Thymus (tissue), 14 donors: ENCODE measurements at places on chromosomes 7 and 10. TPM values are rescaled to one million over a fixed set of nuclear protein-coding genes. Genes with fewer than 3 reads are reported as not detected.

The CLCN1 gene
- 0.57 TPM for polyA plus RNA-seq

The LRRC18 gene
- 0.07 TPM for polyA plus RNA-seq

The FBXO24 gene
- polyA plus RNA-seq, result 1.3 TPM

The PHKG1 gene
- polyA plus RNA-seq, result 1.7 TPM

The SPDYE6 gene
- polyA plus RNA-seq, result 0.16 TPM

The FANK1 gene
- polyA plus RNA-seq, result 14.1 TPM

The TRIM50 gene
- 0.21 TPM for polyA plus RNA-seq

The ZNF727 gene
- polyA plus RNA-seq, result 0.05 TPM

The CYP3A7 gene
- 11.4 TPM for polyA plus RNA-seq

The TRPV5 gene
- polyA plus RNA-seq, result 0.02 TPM

The SPDYE1 gene
- not detected for polyA plus RNA-seq

The DYNC1I1 gene
- 6.3 TPM for polyA plus RNA-seq

The TMEM106B gene
- polyA plus RNA-seq, result 12.5 TPM

The DYDC2 gene
- polyA plus RNA-seq, result 0.52 TPM

The DIP2C gene
- 3.4 TPM for polyA plus RNA-seq

DNA sequence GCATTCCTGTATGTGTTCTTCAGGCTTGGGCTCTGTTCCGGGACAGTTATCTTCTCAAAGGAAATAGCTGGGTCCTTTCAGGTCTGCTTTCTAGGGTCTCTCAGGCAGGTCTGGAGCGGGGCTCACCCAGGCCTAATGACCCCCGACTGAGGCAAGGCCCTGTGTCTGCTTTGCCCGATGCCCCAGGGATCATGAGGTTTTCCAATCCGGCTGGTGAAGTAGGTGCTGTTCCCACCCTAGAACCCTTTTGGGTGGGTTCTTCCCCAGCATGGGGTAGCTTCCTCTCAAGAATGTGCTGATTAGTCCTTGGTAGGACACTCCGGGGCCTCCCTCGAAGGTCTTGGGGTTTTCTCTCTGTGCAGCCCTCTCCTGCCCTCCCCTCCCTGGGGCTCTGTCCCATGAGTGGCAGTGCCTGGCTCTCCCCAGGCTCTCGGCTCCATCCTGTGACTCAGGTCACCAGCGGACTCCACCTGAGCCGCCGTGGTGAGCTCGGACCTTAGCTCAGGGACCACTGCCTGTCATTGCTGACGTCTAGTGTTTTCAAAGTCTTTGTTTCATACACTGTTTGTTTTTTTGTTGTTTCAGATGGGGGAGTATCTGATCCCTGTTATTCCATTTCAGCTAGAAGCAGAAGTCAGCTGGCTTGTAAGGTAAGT is 71.0 kb upstream of the NKX6-2 start:
- H3K27me3 ChIP-seq, result no peaks in the 10 kb centered on the region
- H3K4me3 ChIP-seq, result no peak overlapping the region
- no peak for DNase-seq
- H3K36me3 ChIP-seq, result no peaks in the 10 kb centered on the region
- H3K27ac ChIP-seq, result peak overlapping the region; percentile 11

DNA sequence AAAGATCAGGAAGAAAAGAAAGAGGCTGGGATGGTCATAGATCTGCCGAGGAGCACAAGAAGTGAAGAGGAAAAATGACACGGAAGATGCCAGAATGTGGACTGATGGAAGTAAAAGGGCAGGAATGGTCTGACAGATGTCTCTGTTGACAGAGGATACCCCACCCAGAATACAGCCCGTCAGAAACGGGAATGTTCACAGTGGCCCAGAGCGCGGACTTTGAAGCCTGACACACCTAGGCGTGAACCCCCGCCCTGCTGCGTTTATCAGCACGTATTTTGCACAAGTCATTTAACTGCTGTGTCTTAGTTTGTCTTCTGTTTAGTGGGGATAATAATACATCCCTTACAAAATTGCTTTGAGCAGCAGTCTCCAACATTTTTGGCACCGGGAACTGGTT is 27.1 kb downstream of the AKR1B1 start:
- DNase-seq, result no peak
- H3K27me3 ChIP-seq, result no peaks in the 10 kb centered on the region
- peaks cover 8% of the 10 kb centered on the region for H3K4me1 ChIP-seq
- no peak overlapping the region for H3K4me3 ChIP-seq
- no peaks in the 10 kb centered on the region for H3K36me3 ChIP-seq

DNA sequence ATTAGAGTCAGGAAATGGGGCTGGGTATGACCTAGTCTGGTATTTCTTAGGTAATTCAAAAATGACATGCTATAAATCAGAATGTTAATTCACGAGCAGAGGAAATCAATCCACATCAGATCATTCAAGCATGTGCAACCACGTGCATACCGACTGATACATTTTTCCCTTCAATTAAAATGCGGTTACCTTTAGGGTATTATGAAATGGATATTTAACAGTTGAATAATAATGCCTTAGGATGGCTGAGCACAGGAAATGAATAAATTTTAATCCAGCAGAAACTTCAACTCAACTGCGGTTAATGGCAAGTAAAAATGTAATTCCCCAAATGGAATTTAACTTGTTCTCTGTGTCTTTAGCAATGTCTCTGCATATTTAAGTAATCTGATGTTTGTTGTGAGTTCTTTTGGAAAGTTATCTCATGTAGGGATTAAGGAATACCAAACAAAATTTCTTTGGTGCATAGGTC is 9.2 kb downstream of the CPA2 start:
- no peaks in the 10 kb centered on the region for H3K36me3 ChIP-seq
- H3K27ac ChIP-seq, result no peak overlapping the region
- no peak overlapping the region for H3K4me3 ChIP-seq
- H3K27me3 ChIP-seq, result no peaks in the 10 kb centered on the region
- H3K4me1 ChIP-seq, result no peaks in the 10 kb centered on the region

GRCh38 chr7:134879815-134880475 is 100.5 kb downstream of the CALD1 start:
- H3K4me1 ChIP-seq, result no peaks in the 10 kb centered on the region
- no peak for DNase-seq
- H3K27ac ChIP-seq, result no peak overlapping the region

- no peak for DNase-seq
- no peak overlapping the region for H3K27ac ChIP-seq
- H3K27me3 ChIP-seq, result no peaks in the 10 kb centered on the region
- no peaks in the 10 kb centered on the region for H3K4me1 ChIP-seq
- no peak overlapping the region for H3K4me3 ChIP-seq
These were observed 791.7 kb downstream of the REEP3 start for GRCh38 chr10:64312876-64313275.

DNA sequence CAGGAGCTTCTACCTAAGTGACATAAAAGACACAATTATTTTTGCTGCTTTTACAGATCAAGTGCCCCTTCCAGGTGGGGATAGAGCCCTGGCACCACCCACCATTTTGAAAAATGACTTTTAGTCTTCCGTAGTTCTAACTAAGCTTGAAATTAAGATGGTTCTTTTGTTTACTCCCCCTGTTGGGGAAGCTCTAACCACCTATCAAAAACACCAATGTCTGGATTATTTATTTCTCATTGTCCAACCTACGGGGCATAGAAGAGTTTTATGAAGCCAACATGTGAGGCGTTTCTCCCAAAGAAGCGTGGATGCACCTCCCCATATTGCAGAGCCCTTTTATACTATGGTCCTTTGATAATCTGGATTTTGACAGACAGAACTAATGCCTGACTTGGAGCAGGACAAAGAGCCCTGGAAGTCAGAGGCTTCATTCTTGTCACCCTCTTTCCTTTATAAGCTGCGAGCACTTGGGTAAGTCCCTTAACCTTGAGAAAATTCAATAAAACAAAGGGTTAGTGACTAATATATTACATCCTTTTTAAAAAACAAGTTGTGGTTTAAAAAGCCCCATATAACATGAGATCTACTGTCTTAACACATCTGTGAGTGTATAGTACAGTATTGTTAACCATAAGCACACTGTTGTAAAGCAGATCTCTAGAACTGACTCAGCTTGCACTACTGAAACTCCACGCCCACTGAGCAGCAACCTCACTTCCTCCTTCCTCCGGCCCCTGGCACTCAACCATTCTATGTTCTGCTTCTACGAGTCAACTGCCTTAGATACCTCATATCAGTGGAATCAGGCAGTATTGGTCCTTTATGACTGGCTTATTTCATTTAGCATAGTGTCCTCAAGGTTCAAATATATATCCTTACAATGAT is 67.5 kb downstream of the ATXN7L1 start:
- no peak overlapping the region for H3K27ac ChIP-seq
- H3K27me3 ChIP-seq, result no peaks in the 10 kb centered on the region
- H3K4me1 ChIP-seq, result no peaks in the 10 kb centered on the region
- no peaks in the 10 kb centered on the region for H3K36me3 ChIP-seq

- H3K4me3 ChIP-seq, result no peak overlapping the region
- no peaks in the 10 kb centered on the region for H3K36me3 ChIP-seq
- peak; percentile 12 for DNase-seq
- H3K27ac ChIP-seq, result no peak overlapping the region
- no peaks in the 10 kb centered on the region for H3K27me3 ChIP-seq
- H3K4me1 ChIP-seq, result no peaks in the 10 kb centered on the region
These were observed 101.0 kb downstream of the HERPUD2 start for GRCh38 chr7:35593899-35594298.

DNA sequence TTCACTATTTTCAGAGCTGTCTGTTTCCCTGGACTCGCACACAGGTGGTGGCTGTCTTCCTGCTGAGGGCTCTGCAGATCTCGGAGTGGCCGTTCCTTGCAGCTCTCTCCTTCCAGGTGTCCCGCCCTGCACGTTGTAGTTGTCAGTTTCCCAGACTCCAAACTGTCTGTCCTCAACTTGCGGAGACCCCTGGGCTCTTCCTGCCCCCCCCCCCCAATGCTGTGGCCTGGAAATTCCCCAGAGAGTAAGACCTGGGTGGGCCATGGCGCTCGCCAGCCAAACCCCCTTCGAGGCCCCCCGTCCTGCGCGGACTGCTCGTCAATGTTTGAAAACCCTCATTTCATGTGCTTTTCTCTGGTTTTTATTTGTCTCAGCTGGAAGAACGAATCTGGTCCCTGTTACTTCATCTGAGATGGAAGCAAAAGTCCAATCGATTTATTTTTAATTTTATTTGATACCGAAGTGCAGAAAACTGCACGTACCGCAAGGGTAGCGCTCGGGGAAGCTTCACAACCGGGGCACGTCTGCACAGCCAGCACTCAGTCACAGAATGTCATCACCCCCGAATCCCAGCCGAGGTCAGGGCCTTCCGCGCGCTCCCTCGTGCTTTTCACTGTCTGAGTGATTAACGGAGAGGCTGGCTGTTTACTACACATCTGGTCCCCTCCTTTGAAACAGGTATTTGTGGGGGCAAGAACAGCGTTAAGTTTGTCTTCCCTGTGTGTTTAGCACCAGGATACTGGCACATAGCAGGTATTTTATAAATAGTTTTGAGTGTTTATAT is 46.4 kb upstream of the NKX6-2 start:
- no peak overlapping the region for H3K4me3 ChIP-seq
- H3K27me3 ChIP-seq, result no peaks in the 10 kb centered on the region
- DNase-seq, result no peak
- H3K36me3 ChIP-seq, result no peaks in the 10 kb centered on the region
- no peak overlapping the region for H3K27ac ChIP-seq

GRCh38 chr7:145732521-145732920 is 384.1 kb upstream of the CNTNAP2 start:
- H3K36me3 ChIP-seq, result no peaks in the 10 kb centered on the region
- no peaks in the 10 kb centered on the region for H3K27me3 ChIP-seq

- no peaks in the 10 kb centered on the region for H3K4me1 ChIP-seq
- H3K4me3 ChIP-seq, result no peak overlapping the region
- no peak overlapping the region for H3K27ac ChIP-seq
- peaks cover 8% of the 10 kb centered on the region for H3K27me3 ChIP-seq
- no peaks in the 10 kb centered on the region for H3K36me3 ChIP-seq
- DNase-seq, result no peak
These were observed 83.7 kb downstream of the C10orf105 start for GRCh38 chr10:71635867-71636266.

DNA sequence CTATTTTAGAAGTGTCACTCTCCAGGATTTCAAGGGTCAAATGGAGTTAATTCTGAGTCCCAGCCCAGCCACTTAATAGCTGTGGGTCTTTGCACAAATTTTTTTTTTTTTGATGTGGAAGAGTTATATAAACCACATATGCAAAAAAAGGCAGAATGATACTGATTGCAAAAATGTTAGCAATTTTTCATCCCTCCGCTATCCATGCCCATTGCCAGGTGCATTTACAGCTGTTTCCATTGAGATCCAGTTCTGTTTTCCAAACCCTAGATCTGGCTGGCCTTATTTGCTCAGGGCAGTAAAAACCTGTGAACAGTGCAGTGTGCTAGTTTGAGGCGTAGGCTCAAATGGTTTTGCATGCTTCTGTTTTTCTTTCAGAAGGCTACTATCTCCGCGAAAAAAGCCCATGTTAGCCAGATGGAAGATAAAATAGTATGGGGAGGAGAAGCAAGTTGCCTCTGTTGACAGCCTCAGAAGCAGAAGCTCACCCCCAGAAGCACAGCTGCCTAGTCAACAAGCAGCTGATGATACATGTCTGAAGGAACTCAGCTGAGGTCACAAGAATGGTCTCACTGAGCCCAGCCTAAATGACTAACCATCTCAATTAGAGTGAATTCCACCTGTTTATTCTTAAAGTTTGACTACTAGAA is 997 bp upstream of the ZNF138 start:
- no peaks in the 10 kb centered on the region for H3K27me3 ChIP-seq
- H3K4me3 ChIP-seq, result no peak overlapping the region
- no peak for DNase-seq
- H3K36me3 ChIP-seq, result peaks cover 4% of the 10 kb centered on the region
- no peak overlapping the region for H3K27ac ChIP-seq

DNA sequence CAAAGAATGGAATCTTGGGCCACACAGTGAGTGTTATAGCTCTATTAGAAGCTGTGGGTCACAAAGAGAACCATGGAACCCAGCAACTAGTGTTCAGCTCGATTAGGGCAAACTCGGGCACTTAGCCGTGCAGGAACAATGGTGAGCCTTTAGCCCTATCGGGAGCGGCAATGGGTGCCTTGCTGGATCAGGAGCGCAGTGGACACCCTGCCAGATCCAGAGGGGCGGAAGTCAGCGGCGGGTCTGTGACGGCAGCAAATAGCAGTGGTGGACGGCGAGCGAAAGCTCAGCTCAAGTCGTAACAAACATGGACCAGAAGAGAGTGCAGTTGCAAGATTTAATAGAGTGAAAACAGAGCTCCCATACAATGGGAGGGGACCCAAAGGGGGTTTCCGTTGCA is 43.9 kb upstream of the NRG3 start:
- no peak overlapping the region for H3K4me3 ChIP-seq
- H3K27me3 ChIP-seq, result no peaks in the 10 kb centered on the region
- no peak overlapping the region for H3K27ac ChIP-seq
- no peaks in the 10 kb centered on the region for H3K36me3 ChIP-seq

GRCh38 chr10:126208726-126209302 is 179.5 kb downstream of the ADAM12 start:
- H3K4me1 ChIP-seq, result no peaks in the 10 kb centered on the region
- no peak for DNase-seq
- H3K27me3 ChIP-seq, result no peaks in the 10 kb centered on the region
- no peak overlapping the region for H3K27ac ChIP-seq
- H3K4me3 ChIP-seq, result no peak overlapping the region
- no peaks in the 10 kb centered on the region for H3K36me3 ChIP-seq

GRCh38 chr7:47008461-47008860 is 573.5 kb downstream of the TNS3 start:
- no peak overlapping the region for H3K4me3 ChIP-seq
- DNase-seq, result no peak
- no peaks in the 10 kb centered on the region for H3K27me3 ChIP-seq
- no peaks in the 10 kb centered on the region for H3K4me1 ChIP-seq
- no peak overlapping the region for H3K27ac ChIP-seq

- no peaks in the 10 kb centered on the region for H3K36me3 ChIP-seq
- H3K4me3 ChIP-seq, result no peak overlapping the region
- H3K27me3 ChIP-seq, result no peaks in the 10 kb centered on the region
- no peak for DNase-seq
These were observed 175.1 kb downstream of the COBL start for GRCh38 chr7:51141451-51142003.

- no peak overlapping the region for H3K27ac ChIP-seq
- no peaks in the 10 kb centered on the region for H3K36me3 ChIP-seq
- H3K4me1 ChIP-seq, result no peaks in the 10 kb centered on the region
- no peak for DNase-seq
- H3K27me3 ChIP-seq, result no peaks in the 10 kb centered on the region
These were observed 22.4 kb upstream of the DMTF1 start for GRCh38 chr7:87129848-87130247.
